ENCODE measurements at places on chromosomes 7 and 10.

DNA sequence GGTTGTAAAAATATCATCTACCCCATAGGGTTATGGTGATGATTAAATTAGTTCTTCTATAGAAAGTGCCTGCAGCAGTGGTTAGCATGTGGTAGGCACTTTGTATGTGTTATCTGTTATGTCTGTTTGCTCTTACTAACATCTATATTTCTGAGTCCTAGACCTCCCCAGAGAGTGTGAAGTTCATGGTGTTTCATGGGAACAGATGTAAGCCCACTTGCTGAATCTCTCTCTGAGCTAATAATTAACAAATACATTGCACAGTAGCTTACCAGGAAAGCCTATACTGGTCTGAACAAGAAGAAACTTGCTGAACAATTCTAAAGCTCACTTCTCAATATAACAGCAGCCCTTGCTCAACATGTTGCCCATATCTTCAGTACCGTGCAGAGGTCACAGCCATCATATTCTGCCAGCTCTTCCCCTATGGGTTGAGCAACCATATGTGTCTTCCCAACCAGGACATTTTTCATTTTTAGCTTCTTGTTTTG lies 100.1 kb downstream of the NPSR1 start:
- DNase-seq, result no peak

- DNase-seq, result no peak
Measured at GRCh38 chr10:119305860-119306513, 98.6 kb downstream of the GRK5 start.

GRCh38 chr7:106609416-106609815 lies 51.5 kb downstream of the CCDC71L start:
- no peak for DNase-seq

GRCh38 chr7:96408881-96409280 lies 87.0 kb upstream of the SLC25A13 start:
- DNase-seq, result no peak

DNA sequence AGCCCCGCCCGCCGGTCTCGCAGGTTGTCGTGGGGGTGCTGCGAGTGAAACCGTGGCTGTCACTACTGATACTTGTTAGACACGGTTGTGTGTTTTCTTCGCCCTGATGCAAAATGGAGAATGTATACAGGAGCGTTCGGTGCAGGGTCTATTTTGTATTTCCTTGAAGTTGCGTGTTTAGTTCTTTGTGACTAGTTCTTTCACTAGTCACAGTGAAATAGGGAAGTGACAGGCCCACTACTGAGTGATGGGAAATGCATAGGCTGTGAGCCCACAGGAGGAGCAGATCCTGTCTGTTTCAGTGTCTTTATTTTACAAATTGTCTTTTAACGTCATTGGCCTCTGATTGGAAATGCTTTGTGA lies 675 bp downstream of the ABRAXAS2 start:
- no peak for DNase-seq

DNA sequence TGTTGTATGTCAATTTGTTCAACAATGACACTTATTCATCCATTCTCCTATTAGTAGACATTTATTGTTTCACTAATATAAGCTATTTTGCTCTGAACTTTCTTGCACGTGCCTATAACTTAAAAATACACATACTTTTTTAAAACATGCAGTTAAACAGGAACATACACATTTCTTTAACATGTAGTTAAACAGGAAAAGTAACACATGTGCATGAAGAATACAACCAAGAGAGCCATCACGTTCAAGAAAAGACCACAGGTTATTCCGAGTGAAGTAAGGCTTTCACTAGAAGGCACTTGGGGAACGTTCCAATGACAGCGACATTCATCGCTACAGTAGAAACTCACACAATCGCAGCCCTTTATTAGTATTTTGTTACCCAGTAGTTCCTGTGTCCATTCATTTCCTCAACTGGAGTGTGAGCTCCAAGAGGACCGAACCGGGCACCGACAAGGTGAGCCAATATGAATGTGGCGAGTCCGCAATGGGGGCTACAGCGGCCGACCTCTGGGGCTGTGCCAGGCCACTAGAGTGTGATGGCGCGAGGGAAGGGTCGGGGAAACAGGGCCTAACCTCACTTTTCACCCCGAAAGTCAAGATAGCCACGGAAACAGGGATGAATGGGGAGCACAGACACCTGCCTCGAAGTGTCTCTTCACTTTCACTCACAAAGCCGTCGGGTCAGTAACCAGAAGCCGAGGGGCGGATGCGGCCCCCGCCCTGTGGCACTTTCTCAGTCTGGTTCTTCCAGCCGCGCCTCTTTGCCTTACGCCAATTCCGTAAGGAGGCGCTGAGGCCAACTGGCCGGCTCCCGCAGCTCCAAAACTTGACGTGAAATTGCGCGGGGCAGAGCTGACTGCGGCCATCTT lies 775 bp upstream of the SEPTIN7 start:
- DNase-seq, result peak; percentile 83

DNA sequence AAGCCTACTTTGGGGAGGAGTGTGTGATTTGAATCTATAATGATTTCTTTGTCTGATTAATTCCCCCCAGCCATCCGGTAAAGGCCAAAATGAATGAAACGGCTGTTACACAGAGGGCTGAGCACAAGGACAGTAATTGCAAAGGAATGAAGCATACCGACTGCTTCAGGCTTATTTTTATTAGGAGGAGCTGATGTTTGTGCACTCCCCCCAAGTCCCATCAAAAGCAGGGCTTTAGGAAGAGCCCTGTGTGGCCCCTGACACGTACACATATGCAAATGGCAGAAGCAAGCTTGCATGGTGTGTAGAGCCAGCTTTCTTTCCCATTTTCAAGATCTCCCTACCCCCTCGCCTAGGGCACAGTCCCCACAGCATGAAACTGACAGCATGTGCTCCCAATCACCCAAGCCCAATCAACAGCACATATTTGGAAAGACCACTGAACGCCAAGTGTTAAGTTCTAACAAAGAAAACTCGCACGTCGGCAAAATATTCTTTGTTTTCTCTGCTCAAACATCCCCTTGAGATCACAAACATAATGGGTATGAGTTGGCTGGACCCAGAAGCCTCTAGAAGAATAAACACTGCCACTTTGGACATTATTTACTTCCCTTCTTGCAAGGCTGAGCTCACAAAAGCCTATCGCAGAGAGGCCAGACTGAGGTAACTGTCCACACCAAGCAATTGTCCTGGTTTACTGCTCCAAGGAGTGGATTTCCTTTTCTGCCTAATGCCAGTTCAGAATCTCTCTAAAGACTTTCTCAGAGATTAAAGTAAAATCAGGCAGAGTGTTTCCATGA lies 143.0 kb downstream of the CUBN start:
- no peak for DNase-seq

GRCh38 chr10:103772096-103772845 lies 83.1 kb downstream of the SH3PXD2A start:
- peak; percentile 76 for DNase-seq

DNA sequence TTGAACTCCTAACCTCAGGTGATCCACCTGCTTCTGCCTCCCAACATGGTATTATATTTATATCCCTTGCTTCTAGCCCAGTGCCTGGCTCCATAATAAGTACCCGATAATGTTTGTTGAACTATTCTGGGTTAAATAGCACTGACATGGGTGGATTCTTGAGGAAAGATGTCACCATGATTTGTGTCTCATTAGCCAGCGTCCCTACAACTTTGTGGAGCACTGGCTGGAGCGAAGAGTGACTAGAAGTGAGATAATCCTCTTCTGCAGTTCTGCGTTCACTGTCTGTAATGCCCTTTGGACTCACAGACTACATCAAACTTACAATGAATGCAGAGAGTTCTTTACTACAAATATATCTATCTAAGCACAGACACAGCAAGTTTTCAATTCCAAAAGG lies 16.9 kb upstream of the AKR1E2 start:
- DNase-seq, result no peak

GRCh38 chr7:71193099-71193810 lies 61.3 kb downstream of the GALNT17 start:
- DNase-seq, result no peak

DNA sequence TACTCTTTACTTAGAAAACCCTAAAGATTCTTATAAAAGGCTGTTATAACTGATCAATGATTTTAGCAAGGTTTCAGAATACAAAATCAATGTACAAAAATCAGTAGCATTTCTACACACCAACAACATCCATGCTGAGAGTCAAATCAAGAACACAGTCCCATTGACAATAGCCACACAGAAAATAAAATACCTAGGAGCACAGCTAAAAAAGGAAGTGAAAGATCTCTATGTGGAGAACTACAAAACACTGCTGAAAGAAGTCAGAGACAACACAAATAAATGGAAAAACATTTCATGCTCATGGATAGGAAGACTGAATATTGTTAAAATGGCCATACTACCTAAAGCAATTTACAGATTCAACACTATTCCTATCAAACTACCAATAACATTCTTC lies 427.0 kb downstream of the KCNMA1 start:
- no peak for DNase-seq

DNA sequence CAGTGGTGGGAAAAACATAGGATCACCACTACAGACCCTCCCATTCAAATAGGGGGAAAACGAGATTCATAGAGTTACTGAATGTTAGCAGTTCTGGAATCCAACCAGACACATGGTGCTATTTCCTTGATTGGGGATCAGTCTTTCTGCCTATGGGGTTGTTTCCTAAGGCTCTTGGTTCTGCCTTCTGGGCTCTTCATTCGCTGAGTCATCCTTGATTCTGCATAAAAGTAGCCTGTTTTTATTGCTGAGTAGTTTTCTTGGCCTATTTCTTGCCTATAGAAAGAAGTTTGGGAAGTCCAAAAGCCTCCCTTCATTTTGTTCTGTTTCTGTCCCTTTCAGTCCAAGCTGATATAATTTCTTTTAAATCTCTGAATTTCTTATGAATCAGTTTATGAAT lies 99.3 kb upstream of the OIT3 start:
- DNase-seq, result no peak

DNA sequence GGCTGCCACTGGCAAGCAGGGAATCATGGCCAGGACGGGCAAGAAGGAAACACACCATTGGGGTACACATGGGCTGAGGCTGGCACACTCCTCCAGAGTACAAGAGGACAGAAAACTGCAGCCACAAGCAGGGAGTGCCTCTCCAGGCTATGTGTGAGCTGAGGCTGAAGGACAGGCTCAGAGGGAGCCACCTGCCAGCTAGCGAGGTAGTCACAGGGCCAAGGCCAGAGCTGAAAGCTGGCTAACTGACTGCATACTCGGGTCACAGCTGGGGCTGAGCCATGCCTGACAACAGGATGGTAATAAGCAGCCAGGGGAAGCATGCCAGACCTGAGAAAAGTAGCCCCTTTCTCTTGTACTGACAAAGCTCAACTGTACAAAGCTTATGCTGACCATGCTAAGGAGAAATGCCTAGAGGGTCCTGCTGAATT lies 52.0 kb downstream of the KIF5B start:
- DNase-seq, result no peak

DNA sequence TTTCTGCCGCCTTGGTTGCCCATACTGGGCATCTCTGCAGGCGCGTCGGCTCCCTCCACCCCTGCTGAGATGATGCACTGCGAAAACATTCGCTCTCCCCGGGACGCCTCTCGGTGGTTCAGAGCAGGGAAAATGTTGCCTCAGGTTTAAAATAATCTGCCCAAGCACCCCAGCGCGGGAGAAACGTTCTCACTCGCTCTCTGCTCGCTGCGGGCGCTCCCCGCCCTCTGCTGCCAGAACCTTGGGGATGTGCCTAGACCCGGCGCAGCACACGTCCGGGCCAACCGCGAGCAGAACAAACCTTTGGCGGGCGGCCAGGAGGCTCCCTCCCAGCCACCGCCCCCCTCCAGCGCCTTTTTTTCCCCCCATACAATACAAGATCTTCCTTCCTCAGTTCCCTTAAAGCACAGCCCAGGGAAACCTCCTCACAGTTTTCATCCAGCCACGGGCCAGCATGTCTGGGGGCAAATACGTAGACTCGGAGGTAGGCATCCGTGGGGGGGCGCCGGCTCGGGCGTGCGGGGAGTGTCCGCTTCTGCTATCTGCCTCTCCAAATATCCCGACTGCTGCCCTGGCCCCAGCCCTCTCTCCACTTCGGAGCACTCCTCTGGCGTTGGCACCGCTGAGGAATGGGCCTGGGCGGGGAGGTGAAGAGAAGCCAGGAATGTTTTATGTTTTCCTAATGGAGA lies at the start of gene CAV1:
TSS of gene CAV1 (plus strand) at position 428 of the 689 bp plus-strand sequence. CDS start at position 455, 27 bp downstream.
- DNase-seq, result no peak

DNA sequence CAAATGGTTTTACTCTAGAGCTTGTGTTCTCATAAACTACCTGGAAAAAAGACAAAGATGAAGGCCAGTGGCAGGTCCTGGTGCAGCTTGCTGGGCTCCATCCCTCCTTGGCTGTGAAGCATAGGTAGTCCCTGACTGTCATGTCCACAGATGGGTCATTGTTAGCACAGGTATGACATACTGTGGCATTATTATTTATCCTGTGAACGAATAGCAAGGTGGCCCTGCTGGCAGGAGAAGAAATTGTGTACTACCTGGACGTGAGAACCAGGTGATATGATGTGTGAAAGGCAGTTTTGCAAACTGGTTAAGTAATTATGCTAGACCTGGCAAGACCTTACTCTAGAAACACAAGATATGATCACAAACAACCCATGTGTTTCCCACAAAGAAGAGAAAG lies 63.9 kb downstream of the CCDC71L start:
- no peak for DNase-seq

GRCh38 chr10:110643653-110644597 lies at the start of gene RBM20:
TSS of gene RBM20 (plus strand) at chr10:110644336. CDS start at chr10:110644455, 119 bp downstream.
- DNase-seq, result peak; percentile 61

DNA sequence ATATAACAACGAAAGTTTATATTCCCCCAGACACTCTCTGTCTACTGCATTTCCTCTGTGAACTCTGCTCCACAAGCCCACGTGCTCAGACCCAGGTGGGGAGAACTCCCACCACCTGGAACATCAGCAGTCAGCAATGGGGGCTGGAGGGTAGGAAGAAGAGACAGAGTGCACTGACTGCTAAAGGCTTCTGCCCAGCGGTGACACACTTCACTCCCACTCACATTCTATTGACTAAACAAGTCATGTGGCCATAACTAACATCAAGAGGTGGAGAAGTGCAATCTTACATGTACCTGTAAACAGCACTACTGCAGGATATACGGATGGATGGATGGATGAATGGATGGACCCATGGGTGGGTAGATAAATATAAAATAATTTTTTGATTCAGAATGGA lies 122.2 kb downstream of the MPP7 start:
- peak; percentile 67 for DNase-seq

GRCh38 chr7:22220941-22221340 lies 136.0 kb downstream of the RAPGEF5 start:
- no peak for DNase-seq

- DNase-seq, result no peak
Measured at GRCh38 chr7:19665399-19666008, 43.3 kb downstream of the POLR1F start.

GRCh38 chr10:83289373-83289772 lies 849.9 kb upstream of the GHITM start:
- DNase-seq, result no peak

GRCh38 chr10:127376071-127376470 lies 173.0 kb upstream of the NPS start:
- no peak for DNase-seq

DNA sequence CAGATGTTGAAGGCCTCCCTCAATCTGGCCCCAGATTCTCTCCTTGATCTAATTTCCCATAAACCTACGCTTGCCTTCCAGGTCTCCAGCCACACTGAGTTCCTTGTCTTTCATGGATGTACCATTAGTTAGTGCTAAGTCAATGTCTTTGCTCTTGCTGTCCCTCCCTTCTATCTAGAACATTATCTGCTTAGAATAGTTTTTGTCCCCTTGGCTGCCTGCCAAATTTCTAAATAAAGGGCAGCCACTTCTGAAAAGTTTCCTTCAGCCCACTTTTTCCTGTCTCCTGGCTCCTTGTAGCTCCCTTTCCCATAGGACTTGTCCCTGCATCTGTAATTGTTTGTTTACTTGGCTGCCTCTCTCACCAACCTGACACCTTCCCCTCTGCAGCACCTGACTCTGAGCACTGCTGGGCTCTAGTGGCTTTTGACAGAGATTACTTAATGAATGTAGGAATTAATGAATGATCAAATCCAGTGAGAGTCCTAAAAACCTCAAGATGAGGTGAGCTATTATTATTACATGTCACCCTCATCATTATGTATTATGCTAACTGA lies 58.3 kb downstream of the CXCL12 start:
- DNase-seq, result no peak

Measured in NCI-H510A (cell line).